ENCODE measurements at places on chromosomes 16 and 17.

GRCh38 chr16:61945511-61945910 is 90.7 kb downstream of the CDH8 start:
- no peak for DNase-seq

DNA sequence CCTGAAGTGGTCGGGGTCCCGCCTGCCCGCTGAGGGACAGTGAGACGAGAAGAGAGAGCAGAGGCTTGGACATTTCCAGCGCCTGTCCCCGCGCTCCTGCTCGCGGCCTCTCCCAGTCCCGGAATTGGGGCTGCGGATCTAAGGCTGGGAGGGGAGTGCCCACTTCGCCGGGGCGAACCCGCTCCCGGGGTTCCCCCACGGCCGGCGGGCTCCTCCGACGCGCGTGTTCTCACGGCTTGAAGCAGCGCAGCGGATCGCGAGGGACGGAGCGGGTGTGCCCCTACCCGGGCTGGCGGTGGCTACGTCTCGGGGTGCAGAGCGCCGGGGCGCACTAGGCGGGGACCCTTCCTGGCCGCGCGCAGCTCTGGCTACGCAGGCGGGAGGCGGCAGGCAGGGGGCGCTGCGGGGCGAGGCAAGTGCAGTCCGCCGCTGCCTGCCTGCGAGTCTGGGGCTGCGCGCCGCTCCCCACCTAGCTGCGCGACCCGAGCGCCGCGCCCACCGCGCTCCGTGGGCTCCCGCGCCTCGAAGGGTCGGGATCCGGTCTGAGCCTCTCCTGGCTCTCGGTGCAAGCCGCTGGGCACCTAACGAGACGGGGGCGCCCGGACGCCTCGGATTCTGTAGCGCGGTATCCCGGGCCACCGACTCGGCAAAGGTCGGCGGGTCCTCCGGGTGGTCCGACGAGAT is 1.2 kb downstream of the NGFR start:
- peak; percentile 59 for DNase-seq

DNA sequence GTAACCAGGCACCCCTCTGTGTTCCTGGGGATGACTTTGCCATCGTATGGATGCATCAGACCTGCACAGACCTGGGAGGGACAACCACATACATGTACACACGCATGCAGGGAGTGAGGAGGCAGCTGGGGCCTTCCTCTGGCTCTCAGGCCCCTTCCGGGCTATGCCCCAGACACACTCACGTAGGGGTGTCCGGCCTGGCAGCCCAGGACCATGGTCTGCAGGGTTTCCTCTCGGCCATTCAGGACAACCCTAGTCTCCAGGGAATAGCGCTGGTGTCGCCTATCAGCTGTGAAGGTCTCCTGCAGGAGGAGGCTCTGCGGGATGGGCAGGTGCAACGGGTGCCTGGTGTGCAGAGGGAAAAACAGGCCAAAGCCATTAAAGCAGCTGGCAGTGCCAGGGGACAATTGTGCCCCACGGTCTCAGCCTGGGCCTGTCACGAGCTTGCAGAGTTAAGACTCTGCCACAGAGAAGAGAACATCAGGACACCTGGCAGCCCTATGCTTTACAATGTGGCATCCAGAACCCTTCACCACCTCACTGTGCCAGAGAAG is 101.4 kb downstream of the RMI2 start:
- DNase-seq: peak; percentile 73

- DNase-seq: no peak
Measured at GRCh38 chr17:27659683-27660082, 28.7 kb downstream of the LGALS9 start.

GRCh38 chr17:31815212-31815730 is 43.8 kb downstream of the COPRS start:
- DNase-seq: no peak

GRCh38 chr17:42852351-42852750 is 1.4 kb downstream of the AOC3 start:
- DNase-seq: no peak

GRCh38 chr17:76917829-76918228 is 49.6 kb downstream of the MGAT5B start:
- no peak for DNase-seq

DNA sequence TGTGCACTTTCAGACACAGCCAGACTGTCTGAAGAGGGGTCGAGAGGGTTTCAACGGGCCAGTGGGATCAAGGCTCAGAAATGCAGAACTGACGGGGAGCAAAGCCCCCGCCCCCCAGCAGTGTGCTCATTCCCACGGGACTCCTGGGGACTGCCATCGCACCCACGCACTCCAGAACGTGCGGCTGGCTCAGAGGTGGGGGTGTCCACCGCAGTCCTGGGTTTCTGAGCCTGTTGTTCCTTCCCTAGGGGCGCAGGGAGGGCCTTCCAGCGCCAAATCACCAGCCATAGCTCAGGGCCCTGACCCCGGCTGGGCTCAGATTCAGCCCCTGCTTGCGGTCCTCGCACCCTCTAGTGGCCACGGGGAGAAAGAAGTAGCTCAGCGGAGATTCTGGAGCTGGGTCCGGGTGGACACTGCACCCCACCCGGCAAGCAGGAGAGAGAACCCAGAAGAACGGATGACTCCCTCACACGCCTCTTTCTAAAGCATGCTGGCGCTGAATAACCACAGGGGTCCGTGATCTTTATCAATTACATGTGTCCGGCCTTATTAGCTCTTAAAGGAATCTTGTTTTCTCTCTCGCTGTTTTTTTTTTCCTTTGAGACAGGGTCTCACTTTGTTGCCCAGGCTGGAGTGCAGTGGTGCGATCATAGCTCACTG is 45.0 kb upstream of the USP7 start:
- peak; percentile 68 for DNase-seq

- DNase-seq: peak; percentile 94
Measured at GRCh38 chr16:66335704-66336329, 30.7 kb upstream of the CDH5 start.

GRCh38 chr16:67431775-67432505 is 1.0 kb downstream of the HSD11B2 start:
- DNase-seq: no peak

- DNase-seq: no peak
Measured at GRCh38 chr16:818592-818991, 18.1 kb upstream of the GNG13 start.

GRCh38 chr17:12896180-12896785 is 107.0 kb downstream of the ARHGAP44 start:
- DNase-seq: peak; percentile 7

GRCh38 chr16:15993946-15994665 is 44.7 kb downstream of the ABCC1 start:
- no peak for DNase-seq

DNA sequence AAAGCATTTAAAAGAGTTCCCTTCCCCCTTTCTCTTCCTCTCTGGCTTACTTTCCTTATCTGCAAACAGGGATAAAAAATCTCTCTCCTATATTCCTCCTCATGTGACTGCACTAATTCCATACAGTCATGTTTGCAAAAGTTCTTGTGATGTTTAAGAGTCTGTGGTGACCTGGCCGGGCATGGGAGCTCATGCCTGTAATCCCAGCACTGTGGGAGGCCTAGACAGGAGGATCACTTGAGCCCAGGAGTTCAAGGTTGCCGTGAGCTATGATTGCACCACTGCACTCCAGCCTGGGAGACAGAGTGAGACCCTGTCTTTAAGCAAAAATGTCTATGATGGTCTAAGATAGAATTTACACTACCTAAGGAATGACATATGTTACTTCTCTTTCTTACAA is 19.6 kb downstream of the NOG start:
- no peak for DNase-seq

DNA sequence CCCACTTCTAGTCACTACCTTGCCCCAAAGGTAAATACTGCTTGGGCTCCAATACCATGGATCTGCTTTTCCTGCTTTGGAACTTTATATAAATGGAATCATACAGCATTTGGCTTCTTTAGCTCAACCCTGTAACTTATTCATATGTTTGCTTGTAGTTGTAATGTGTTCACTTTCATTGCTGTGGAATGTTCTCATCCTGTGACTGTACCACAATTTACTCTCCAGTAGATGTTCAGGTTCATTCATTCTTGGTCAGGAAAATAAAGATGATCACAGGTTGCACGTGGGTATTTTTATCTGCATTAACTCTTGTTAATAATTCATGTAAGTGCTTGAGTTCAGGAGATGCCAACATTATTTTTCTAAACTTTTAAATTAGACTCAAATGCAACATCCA is 6.7 kb upstream of the BEAN1 start:
- DNase-seq: no peak

- peak; percentile 97 for DNase-seq
Measured at GRCh38 chr17:80760511-80760911, 215.9 kb downstream of the RPTOR start.

DNA sequence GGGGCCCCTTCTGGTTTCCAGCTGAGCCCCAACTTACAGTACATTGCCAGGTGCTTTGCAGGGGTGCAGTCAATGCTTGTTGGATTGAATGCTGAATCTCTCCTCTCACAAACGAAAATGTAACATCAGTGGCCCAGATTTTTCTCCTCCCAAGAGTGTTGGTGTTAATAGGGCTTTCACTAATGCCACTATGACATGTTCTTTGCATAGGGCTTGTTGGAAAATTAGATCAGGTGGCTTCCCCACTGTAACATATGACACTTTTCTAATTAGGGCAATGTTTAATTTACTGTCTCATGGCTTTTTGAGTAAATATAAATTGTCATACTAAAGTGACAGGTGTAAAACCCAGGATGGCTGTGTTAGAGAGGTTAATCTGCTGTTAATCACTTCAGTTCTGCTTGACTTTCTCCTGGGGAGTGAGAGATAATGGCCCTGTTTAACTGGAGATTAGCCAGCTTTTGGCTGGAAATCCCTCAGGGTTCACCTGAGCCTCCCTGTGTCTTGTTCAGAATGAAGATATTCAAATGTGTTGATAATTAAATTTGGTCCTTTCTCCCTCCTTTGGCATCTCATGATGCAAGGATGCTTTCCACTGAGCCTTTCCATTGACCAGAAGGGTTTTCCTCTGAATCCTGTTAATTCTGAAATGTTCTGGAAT is 502.3 kb downstream of the RBFOX1 start:
- DNase-seq: no peak

DNA sequence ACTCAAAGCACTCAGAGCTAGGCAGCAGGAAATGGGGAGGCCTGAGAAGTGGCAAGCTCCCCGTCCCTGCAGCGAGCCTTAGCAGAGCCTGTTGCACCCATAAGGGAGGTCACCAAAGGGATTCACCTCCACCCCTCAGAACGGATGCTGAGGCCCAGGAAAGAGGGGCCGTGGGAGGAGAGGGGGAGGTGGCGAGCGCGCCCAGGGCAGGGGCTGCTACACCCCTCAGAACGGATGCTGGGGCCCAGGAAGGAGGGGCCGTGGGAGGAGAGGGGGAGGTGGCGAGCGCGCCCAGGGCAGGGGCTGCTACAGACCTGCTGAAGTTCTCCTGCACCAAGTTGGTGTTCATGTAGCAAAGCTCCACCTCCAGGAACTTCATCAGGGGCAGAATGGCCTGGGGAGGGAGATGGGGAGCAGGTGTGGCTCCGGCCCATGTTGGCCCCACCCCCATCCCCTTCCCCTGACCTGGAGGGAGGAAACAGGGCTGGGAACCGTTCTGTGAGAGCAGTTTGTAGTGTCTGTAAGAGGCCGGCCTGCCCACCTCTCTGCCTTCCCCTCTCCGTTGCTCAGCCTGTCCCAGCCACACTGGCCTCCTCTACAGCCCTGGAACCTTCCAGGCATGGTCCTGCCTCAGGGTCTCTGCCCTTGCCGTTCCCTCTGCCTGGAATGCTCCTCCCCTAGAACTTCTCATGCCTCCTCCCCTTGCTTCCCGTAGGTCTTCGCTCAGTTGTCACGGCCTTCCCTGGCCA is 11.4 kb downstream of the UNC13D start:
- no peak for DNase-seq

DNA sequence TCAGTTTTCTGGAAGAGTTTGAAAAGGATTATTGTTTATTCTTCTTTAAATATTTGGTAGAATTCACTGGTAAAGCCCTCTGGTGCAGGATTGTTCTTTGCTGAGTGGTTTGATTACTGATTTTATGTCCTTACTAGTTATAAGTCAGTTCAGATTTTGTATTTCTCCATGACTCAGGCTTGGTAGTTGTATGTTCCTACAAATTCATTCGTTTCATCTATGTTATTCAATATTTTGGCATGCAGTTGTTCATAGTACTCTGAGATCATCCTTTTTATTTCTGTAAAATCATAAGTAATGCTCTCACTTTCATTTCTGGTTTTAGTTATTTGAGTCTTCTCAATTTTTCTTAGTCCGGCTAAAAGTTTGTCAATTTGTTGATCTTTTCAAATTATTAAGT is 58.1 kb upstream of the CRYM start:
- no peak for DNase-seq

DNA sequence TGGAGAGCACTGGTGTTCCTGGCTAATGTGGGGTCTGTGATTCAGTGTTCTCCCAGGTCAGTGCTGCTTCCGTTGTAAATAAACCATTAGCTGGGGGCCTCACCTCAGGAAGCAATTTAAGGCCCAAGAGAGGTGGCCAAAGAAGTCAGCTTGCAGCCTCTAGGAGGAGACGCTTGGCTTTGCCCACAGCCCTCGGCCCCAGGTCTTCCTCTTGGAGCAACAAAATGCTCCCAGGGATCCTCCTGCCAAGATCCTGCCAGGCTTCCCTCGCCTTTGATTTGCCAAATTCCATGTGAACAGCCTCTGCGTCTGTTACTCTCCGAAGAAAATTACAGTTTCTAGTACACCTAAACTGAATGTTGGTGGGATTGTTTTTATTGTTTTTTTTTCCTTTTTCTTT is 62.4 kb upstream of the TBX2 start:
- DNase-seq: no peak

GRCh38 chr16:20352615-20353014 is at the start of gene UMOD:
UMOD (minus strand) TSS chr16:20352715; CDS start chr16:20350737, 1,978 bp downstream.
- DNase-seq: no peak

- DNase-seq: no peak
Measured at GRCh38 chr16:77775911-77776909, 12.2 kb upstream of the VAT1L start.

GRCh38 chr16:27967169-27967568 is 96.3 kb downstream of the GSG1L start:
- no peak for DNase-seq

- DNase-seq: no peak
Measured at GRCh38 chr17:83041305-83041704, 38.1 kb upstream of the METRNL start.

DNA sequence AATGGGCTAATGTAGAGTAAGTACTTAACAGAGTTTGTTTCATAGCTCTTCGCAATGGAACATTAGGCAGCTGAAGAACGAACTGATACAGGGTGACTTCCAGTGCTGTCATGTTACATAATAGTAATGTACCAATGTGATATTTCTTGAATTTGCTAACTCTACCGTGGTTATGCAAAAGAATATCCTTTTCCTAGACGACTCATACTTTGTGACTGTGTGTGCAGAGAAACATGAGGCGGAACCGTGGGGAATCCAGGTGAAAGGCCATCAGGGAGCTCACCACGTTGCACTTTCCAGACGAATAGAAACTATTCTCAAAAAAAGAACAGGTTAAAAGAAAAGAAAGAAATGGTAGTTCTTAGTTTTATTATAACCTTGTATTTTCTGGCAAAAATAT is 13.2 kb downstream of the NOB1 start:
- DNase-seq: no peak
